Thymus (tissue), 14 donors: ENCODE measurements at places on chromosomes 1 and 21.

DNA sequence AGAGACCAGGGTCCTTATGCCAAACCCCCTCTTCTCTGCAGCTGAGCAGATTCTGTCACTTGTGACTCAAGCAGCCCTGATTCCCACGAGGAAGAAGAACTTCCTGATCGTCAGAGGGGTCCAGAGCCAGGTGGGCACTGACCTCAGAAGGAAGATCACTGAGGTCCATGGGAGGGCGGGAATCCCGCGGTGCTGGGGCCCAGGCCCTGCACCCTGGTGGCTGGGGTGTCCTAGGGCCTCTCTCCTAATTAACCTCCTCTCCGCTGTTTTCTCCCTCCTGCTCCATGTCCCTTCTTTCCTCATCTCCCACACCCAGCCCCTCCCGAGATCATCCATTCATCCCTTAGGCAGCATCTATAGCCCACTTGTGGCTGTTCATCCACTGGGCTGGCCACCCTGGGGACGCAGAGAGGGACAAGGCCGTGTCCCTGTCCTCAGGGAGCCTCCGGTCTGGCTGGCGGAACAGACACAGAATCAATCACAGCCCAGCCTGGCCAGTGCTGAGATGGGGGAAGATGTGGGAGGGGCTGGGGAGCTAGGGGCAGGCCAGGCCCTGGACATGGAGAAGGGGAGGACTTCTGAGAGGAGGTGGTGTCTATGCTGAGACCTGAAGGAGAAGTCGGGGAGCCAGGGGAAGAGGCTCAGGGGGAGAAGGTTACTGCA is 638.3 kb downstream of the MATN1 start:
- no peak for DNase-seq

- DNase-seq = no peak
These were observed 5.0 kb downstream of the SUCO start for GRCh38 chr1:172537827-172538391.

- DNase-seq = no peak
These were observed 40.5 kb downstream of the ATF3 start for GRCh38 chr1:212649020-212649419.

- no peak for DNase-seq
These were observed 1.2 kb downstream of the HPDL start for GRCh38 chr1:45327644-45328515.

DNA sequence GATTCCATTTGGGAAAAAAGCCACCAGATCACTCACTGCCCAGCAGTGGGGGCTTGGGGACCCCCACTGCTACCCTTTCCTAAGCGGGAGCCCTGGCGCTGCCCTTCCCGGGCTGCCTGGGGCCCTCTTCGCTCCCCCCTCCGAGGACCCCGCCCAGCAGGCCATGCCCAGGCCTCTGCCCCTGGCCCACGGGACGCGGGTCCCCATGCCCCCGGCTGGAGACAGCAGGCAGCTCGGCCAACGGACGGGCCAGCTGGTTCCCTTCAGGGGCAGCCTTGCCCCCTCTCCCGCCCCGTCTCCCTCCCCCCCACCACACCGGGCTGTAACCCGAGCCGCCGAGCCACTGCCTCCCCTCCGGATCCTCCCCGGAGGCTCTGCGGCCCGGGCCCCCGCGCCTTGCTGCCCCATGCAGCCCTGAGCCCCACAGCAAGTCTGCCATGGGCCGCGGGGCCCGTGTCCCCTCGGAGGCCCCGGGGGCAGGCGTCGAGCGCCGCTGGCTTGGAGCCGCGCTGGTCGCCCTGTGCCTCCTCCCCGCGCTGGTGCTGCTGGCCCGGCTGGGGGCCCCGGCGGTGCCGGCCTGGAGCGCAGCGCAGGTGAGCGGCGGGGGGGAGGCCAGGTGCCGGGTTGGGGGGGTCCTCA is at the start of gene MMP23B:
TSS of gene MMP23B (plus strand) at position 392 of the 639 bp plus-strand sequence. CDS start at position 438, 46 bp downstream.
- no peak for DNase-seq

GRCh38 chr1:9833632-9834031 is 9.9 kb upstream of the CLSTN1 start:
- DNase-seq = no peak

DNA sequence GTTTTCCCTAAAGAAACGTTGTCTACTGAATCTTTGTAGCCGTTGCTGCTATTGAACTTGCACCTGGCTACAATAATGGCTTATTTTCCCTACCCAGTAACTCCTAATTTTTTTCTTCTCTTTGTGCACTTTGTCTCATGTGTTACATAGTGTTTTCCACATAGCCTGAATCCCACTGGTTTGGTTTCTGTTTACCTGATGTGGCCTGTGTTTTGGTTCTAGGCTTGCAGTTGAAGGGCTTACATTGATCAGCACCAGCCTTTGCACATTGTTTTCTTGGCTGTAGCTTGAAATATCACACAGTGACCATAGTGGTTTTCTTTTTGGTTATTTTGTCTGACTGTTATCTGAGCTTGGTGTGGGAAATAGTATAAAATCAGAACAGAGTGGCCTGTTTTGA is 29.5 kb downstream of the ST3GAL3 start:
- no peak for DNase-seq

- DNase-seq = no peak
These were observed 1.7 kb downstream of the TFAP2E start for GRCh38 chr1:35574655-35575415.

- DNase-seq = no peak
These were observed 28.1 kb downstream of the C2CD2 start for GRCh38 chr21:41925767-41926116.

GRCh38 chr1:181104042-181104789 is 15.7 kb downstream of the IER5 start:
- no peak for DNase-seq

- DNase-seq = no peak
These were observed 67.3 kb upstream of the RAVER2 start for GRCh38 chr1:64677532-64677931.

- DNase-seq = no peak
These were observed 17.5 kb downstream of the PDE9A start for GRCh38 chr21:42670884-42671283.

GRCh38 chr1:191453487-191453886 is 704.8 kb upstream of the RGS18 start:
- no peak for DNase-seq

- no peak for DNase-seq
These were observed 795 bp upstream of the AHDC1 start for GRCh38 chr1:27604579-27605299.

- no peak for DNase-seq
These were observed 32.3 kb upstream of the RASAL2 start for GRCh38 chr1:178061620-178062019.

- DNase-seq = no peak
These were observed 671.9 kb upstream of the USP24 start for GRCh38 chr1:55886856-55887712.

- no peak for DNase-seq
These were observed 77.1 kb downstream of the CD247 start for GRCh38 chr1:167441222-167441621.

DNA sequence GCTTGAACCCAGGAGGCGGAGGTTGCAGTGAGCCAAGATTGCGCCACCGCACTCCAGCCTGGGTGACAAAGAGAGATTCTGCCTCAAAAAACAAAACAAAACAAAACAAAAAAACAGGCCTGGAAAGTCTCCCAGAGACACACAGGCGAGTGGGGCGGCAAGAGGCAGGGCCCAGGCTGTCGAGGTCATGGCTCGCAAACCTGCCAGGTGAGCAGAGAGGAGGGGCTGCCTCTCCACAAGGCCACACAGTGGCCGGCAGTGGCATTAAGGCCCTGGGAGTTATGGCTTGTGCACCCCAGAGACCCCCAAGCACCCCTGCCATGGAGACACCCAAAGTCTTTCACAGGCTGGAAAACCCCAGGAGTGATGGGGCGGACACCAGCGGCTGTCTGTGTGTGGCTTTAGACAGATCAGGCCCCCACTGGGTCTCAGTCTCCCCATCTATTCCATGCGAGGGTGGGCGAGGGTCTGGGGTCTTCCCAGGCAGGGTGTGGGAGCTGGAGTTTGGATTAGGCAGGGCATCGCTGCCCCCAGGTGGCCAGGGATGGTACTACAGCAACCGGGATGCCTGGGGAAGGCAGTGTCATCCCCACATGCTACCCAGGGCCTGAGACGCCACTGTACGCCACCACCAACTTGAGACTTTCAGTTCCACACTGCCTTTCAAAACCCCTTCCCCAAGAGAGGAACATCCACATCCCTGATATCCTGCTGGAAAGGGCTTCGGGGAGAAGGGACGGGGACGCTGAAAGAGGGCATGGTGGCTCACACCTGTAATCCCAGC is 7.3 kb upstream of the CTRC start:
- DNase-seq = no peak

DNA sequence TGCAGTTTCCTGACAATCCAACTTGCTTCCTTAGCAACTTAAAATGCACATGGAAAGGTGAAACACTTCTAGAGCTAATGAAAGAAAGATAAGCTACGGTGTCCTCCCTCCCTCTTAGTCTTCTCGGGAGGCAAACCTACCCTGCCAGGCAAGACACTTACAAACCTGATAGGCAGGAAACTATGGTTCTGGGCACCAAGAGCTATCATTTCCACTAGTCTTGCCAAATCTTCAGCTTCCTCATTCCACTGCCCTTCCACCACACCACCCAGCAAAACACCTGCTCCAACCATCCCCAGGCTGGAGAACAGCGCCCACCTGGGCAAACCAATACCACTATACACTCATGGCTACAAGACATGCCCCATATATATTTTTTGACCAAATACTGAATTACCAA is 15.2 kb downstream of the NDC1 start:
- DNase-seq = no peak

GRCh38 chr21:45599146-45599581 is 44.4 kb upstream of the PCBP3 start:
- no peak for DNase-seq

DNA sequence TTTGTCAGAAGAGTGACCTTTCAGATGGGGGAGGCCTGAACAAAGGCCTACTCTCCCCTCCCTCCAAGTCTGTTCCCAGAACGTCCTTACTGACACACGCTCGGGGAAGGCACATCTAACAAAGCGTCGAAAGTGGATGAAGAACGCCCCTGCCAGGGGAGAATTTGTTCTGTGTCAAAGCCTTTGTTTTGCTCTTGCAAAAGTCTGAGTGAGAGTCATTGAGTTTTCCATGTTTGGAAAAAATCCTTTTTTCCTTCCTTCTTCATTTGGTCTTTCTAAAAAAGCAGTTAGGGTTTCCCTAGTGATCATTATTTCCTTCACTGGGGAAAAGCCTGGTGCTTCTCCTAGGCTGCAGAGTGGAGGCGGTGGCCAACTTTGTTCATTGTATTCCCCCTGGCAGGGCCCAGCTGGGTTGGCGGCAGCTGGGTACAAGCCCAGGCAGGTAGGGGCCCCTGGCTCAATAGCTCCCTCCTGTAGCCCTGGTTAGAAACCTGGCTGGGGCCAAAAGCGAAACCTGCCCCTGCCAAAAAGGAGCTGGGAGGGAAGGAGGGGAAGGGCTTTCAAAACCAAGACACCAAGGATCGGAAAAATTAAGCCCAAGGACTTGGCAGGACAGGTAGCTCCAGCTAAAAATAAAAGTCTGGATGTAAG is 81.1 kb downstream of the ITPKB start:
- no peak for DNase-seq

GRCh38 chr1:27503844-27504587 is 14.0 kb upstream of the WASF2 start:
- DNase-seq = no peak

DNA sequence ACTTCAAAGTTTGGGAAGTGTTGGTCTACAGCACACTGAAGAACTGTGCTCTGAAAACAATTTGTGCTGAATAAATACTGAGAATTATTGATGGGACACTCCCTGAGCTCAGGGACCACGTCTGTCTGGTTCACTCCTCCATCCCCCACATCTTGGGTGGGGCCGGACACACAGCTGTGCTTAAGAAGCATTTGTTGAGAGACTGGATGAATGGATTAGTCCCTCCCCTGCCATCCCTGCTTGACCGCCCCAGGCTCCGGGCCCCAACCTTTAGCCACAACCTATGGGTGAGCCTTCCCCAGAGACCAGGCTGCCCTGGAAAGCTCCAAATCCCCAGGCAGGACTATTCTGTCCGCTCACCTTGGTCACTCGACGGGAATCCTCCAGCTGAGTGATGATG is 7.5 kb downstream of the TRIM63 start:
- no peak for DNase-seq

- DNase-seq = no peak
These were observed 75.2 kb downstream of the GLIS1 start for GRCh38 chr1:53663529-53664300.

GRCh38 chr1:113963281-113963906 is 15.9 kb upstream of the OLFML3 start:
- DNase-seq = no peak

GRCh38 chr1:214503553-214503952 is 47.8 kb downstream of the PTPN14 start:
- no peak for DNase-seq

DNA sequence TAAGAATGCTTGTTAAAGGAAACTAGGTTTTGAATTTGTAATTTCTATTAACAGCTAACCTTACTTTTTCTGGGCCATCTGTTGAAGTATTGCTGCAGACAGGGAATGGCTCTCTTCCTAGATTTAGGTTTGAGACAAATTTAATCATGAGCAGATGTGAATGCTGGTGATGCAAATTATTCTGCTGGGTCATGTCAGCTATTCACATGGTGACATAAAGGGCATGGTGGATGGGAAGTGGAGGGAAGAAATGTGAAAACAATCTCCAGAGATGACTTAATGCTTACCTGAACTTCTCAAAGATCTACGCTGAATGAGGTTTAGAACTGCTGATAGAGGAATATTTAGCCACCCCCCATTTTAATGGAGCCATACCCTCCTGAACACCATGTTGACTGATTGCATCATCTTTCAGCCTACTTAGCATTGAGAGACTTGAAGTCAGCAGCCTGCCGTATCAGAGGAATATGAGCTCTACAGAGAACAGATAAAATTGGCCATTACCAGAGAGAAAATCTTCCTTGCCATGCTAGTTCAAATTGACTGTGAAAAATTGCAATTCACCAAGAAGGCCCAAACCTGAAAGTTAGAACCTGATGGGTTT is 138.8 kb downstream of the HHAT start:
- no peak for DNase-seq

DNA sequence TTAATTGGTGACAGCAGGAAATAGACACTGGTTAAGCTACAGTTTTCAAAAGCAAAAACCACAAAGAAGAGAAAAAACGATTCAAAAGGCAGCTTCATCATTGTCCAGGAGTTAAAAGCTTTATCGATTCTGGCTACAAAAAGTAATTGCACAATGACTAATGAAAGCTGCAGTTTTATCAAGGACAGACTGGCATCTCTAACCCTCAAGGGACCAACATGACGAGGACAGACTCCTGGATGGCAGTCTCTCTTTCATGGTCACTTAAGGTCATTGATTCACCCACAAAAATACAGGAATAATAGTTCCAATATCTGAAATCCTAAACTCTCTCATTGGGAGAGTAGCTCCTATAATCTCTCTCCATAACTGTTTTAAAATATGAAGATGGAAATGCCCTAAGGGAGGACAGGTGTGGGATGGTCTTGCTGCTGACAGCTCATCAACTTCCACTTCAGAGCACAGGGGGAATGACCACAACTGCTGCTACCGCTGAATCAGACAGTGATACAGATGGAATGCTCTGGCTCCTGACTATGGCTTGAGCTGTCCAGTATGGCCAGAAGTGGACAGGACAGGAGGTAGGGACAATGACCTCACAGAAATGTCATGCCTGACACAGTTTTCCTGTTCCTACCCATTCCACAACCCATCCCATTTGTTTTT is 17.4 kb upstream of the CPLANE2 start:
- DNase-seq = no peak
